WTC11 (cell line): ENCODE measurements at places on chromosomes 7 and 10.
A peak's percentile ranks its signal among the peaks of the same experiment; 100 is the strongest.

DNA sequence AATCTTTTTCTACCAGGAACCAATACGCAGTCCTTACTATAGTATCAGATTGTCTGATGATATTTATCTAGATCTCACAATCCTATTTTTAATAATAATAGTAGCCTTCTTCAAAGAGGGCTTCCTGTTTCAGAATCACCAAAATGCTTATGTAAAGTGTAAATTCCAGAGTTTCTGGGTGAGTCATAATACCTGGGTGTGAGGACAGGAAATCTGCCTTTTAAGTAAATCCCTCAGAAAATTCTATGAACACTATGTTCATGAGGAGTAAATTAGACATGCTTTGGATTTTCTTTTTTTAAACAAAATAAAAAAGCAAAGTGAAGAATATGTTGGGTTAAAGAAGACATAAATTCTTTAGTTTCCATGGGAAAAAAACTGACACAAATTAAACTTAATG is 20.5 kb downstream of the DKK1 start:
- DNase-seq, result no peak

DNA sequence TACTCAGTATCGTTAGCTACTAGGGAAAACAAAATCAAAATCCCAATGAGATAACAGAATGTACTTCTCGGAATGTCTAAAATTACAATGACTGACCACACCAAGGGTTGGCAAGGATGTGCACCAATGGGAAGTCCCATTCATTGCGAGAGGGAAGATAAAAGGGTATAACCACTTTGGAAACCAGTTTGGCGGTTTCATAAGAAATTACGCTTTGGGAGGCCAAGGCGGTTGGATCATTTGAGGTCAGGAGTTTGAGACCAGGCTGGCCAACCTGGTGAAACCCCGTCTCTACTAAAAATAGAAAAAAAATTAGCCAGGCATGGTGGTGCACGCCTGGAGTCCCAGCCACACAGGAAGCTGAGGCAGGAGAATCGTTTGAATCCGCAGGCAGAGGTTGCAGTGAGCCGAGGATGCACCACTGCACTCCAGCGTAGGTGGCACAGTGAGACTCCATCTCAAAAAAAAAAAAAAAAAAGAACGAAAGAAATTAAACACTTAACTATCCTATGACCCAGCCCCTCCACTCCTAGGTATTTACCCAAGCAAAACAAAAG is 7.6 kb downstream of the HACD1 start:
- DNase-seq, result no peak

GRCh38 chr10:6045314-6045848 is 16.8 kb downstream of the IL2RA start:
- no peak for DNase-seq

DNA sequence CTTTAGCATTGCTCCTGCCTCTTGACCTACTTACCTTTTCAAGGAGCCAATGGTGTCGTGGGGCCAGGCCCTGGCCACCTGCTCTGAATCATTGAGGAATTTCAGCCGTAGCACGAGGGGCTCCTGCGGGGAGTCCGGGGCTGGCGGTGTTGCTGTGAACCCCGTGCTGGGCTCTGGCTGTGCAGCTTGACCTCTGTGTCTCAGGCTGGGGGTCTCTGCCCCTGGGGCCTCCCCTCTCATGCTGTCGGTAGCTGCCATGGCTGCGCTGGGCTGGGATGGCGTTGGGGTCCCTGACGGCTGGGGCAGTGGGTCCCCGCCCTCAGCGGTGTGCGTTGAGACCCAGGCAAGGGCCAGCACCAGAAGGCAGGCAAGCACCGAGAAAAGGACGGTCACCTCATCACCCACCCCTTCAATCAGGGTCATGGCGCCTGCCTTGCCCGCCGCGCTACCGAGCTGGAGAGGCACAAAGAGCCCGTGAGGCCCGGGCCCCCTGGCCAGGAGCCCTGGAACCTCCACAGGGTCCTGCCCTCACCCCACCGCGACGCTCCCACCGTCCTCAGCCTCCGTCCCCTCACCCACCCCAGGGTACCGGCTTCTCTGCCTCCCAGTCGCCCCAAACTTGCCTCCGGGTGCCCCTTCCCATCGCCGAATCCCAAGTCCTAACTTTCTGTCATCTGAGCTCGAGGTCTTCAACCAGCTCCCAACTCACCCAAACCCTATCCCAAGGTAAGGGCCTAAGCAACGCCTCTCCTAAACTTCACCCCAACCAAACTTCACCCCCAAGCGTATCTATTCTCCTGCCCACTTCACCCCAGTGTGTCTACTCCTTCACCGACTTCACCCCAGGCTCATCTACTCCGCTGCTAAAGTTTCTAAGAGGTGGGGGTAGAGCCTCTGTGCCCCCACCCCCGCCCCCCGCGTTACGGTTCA is 887 bp downstream of the TMUB1 start:
- DNase-seq, result no peak

GRCh38 chr10:11386044-11386443 is 225.4 kb downstream of the USP6NL start:
- DNase-seq, result no peak

DNA sequence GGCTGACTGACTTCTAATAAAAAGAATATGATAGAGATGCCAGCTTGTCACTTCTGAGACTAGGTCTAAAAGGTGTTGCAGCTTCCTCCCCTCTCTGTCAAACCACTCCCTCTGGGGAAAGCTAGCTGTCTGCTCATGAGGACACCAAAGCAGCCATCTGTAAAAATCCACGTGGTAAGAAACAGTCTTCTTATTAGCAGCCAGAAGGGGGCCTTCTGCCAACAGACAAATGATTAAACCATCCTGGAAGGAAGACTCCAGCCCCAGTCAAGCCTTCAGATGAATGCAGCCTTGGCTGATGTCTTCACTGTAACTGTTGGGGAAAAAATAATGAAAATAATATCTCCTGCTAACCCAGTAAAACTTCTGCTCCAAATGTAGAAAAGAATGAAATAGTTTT is 41.9 kb upstream of the DAGLB start:
- no peak for DNase-seq

DNA sequence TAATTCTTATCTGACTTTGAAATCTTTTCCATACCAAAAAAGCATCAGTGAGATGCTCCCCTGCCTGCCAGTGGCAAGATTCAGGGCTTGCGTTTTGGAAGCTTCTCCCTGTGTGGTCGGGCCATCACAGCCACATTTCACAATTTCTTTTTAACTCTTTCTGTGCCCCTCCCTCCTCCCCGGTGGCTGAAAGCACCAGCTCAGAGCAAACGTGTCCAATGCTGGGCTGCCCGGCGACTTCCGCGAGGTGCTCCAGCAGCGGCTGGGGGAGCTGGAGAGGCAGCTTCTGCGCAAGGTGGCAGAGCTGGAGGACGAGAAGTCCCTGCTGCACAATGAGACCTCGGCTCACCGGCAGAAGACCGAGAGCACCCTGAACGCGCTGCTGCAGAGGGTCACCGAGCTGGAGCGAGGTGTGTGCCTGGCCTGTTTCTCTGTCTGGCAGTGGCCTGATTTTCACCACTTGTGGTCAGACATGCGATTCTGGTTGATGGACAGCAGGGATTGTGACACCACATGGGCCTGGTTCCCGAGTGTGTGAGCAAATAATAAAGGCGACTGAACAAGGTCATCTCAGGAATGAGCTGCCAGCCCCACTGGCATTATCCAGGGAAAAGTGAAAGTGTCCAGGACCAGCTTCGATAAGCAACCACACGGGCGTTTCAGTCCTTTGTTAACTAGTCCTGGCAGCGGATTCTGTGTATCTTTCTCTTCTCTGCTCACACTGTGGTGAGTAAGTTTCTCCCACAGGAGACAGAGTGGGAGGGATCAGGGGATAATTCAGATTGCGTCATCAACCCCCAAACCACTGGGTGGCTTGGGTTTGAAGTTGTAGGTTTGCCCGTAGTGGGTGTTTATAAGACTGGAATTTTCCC is 2.6 kb downstream of the NPTX2 start:
- DNase-seq, result peak; percentile 47

DNA sequence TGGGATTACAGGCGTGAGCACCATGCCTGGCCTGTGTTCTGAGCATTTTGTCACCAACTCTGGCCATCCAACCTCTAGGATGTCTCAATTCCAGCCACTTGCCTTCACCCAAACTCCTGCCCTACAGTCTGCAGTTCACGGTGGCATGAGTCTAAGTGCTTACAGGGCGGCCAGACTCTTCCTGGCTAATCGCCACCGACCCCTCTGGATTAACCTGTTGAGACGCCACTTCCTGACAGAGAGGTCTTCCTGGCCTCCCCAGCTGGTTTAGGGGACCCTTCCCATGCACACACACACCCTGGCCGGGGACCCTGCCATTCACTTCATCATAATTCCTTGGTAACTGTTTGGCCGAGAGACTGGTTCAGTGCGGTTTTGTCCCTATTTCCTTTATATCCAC is 211.5 kb upstream of the SH2B2 start:
- no peak for DNase-seq

- DNase-seq, result peak; percentile 69
These were observed 258.4 kb downstream of the SEMA3A start for GRCh38 chr7:83936056-83936708.

DNA sequence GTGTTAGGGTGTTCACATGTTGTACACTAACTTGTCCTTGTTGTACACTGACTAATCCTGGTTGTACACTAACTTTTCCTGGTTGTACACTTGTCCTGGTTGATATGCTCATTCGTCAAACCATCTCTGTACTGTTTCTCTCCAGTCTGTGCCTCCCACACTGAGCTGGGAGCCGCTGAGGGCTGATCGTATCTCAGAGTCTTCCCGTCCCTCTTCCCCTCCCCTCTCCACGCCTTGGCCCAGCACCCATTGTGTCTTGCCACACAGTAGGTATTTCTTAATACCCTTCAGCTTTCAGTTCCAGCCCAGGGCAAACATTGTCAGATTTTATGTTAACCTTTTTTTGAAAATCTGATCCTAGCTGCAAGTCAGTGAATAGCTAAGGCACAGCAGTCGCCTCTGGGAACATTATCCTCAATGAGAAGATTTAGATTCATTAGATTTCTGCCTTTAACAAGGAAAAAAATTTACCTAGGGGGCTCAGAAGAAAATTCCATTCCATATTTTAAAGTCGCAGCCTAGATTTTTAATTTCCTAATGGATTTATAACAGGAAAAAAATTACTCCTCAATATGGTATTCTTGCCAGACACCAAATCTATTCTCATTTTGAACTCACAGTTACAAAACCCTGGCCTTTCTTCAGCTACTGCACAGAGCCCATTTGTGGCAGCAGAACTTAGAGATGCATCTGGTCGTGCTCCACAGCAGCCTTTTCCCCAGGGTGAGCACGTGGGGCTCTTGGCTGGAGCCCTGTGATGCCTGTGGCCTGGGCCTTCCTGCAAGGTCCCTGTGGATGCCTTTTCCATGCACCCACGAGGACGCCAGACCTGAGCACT is 33.0 kb upstream of the CHST15 start:
- no peak for DNase-seq

- no peak for DNase-seq
These were observed 311.6 kb downstream of the CCDC3 start for GRCh38 chr10:12689893-12690292.

DNA sequence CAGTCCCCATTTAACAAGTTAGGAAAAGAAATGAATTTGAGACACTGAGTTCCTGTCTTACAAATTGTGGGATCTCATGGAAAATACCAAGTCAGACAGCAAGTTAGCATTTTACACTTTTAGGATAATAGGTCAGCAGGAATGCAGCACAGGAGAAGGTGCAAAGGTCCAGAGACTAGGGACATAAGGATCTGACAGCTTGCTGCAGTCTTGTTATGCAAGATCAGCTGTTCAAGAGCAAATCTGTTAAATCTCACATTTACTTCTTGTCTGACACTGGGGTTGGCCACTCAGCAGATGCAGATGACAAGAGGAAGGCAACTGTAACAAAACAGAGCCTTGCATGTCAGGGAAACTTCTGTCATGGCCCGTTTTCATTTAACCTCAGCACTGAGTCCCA is 239.6 kb downstream of the PHF14 start:
- no peak for DNase-seq

DNA sequence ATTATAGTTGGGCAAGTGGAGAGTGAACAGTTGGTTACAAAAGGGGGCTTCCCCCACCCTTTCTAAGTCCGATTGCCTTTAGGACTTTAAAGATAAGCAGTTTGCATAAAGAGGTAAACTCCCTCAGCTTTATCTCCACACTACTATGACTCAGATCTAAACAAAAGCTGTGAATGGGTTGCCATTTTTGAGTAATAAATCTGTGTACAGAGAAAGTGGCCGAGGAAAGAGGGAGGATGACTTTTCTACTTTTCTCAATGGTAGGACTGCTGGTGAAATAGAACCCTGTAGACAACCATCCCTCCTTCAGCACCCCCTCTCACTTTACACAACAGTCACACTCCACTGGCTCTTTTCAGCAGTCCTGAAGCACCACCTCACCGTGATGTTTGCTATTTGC is 71.2 kb downstream of the DNMBP start:
- DNase-seq, result no peak

DNA sequence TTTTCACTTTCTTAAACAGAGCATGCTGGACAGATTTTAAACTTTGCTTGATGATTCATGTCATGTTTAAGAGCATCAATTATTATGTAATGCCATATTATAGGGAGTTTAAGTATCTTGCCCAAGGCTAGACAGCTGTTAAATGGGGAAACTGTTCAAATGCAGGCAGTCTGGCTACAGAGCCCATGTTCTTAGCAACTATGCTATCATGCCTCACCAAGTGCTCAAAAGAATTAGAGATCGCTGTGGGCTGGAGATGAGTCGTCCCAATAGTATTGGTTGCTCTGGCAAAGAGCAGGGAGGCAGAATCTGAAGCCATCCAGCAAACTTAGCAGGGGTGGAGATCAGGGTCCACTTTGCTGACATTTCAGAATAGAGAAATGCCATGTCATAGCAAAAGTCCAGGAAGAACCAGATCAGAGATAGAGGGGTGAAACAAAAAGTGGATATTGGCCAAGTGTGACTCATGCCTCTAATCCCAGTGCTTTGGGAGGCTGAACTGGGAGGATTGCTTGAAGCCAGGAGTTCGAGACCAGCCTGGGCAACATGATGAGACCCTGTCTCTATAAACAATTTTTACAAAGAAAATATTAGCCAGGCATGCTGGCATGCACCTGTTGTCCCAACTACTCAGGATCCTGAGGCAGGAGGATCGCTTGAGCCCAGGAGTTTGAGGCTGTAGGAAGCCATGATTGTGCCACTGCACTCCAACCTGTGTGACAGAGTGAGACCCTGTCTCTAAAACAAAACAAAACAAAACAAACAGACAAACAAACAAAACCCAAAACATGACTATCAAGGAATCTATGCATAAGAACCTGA is 57.8 kb downstream of the BAMBI start:
- no peak for DNase-seq

DNA sequence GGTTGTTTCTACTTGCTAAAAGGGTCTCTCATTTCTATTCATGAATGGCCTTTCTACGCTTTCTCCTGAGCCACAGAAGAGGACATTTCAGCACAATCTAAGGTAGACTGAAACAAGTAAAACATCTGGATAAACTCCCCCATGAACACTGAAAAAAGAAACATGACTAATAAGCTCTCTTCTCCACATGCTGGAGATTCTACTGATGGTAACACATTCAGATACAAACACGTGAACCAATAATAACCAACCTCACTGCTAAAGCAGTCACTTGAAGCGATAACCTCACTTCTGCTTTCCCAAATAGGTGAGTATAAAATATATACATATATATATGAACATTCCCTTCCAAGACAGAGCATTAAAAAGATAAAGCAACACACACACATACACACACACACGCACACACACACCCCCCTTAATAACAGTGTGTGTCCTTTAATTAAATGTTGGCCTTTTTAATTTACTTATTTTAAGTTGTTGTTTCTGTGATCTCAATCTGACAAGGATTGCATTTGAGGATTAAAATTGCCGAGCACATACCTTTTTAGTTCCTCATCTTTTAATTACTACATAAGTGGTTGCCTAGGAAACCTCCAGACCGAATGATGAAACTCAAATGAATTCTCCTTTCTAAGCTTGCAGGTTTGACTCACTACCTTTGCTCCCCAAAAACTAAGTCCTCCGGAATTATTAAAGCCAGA is 292.4 kb upstream of the KLF14 start:
- no peak for DNase-seq
